Neural crest cell (in vitro differentiated cells): ENCODE measurements at places on chromosomes 4 and X.
A peak's percentile ranks its signal among the peaks of the same experiment; 100 is the strongest.

GRCh38 chr4:190015538-190016368 is 11.3 kb downstream of the FRG2 start:
- DNase-seq = no peak

DNA sequence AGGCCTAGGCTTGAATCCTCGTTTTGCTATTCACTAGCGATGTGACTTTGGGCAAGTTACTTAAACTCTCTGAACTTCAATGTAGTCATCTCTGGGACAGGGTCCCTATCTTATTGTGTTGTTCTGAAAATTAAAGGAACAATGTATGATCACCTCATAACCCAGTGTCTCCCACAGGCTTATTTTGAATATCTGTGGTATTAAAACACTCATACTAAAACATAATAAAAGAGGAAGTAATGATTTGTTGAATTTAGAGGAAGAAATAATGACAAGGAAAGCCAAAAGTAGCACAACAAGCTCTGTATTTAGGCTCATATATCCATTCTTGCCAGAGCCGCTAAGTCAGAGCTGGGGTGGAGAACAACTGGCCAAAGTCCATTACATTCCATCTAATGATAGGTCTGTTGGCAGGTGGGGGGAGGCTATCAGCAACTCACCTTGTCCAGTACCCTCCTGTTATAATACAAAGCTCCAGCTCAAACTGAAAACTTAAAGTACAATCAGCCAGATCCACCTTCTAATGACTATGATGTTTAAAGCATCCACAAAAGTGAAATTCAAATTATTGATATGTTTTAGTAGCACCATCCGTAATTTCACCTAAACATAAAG is 64.5 kb upstream of the LSM6 start:
- DNase-seq = no peak

DNA sequence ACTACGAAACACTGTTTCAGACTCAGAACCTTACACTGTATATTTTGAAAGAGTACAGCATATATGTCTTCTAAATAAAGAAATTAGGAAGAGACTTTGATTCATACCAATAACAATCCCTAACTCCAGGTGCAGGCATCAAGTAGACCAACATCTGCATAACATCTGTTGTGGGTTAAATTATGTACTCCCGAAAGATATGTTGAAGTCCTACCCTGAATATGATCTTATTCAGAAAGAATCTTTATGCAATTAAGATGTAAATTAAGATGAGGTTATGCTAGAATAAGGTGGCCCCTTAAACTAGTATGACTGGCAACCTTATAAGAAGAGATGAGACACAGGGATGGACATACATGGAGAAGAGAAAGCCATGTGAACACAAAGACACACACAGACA is 117.9 kb downstream of the INPP4B start:
- no peak for DNase-seq

DNA sequence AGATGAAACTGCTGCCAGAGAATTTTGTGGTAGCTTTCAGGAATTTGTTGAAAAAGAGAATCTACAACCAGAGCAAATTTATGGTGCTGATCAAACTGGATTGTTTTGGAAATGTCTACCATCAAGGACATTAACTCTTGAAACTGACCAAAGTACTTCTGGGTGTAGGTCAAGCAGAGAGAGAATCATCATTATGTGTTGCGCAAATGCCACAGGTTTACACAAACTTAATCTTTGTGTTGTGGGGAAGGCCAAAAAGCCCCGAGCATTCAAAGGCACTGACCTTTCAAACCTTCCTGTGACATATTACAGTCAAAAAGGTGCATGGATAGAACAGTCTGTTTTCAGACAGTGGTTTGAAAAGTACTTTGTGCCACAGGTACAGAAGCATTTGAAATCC is 2.1 kb downstream of the TIGD2 start:
- DNase-seq = no peak

GRCh38 chr4:20248155-20248558 is 3.5 kb upstream of the SLIT2 start:
- no peak for DNase-seq

- no peak for DNase-seq
Measured at GRCh38 chr4:182678590-182678989, 238.6 kb downstream of the DCTD start.

DNA sequence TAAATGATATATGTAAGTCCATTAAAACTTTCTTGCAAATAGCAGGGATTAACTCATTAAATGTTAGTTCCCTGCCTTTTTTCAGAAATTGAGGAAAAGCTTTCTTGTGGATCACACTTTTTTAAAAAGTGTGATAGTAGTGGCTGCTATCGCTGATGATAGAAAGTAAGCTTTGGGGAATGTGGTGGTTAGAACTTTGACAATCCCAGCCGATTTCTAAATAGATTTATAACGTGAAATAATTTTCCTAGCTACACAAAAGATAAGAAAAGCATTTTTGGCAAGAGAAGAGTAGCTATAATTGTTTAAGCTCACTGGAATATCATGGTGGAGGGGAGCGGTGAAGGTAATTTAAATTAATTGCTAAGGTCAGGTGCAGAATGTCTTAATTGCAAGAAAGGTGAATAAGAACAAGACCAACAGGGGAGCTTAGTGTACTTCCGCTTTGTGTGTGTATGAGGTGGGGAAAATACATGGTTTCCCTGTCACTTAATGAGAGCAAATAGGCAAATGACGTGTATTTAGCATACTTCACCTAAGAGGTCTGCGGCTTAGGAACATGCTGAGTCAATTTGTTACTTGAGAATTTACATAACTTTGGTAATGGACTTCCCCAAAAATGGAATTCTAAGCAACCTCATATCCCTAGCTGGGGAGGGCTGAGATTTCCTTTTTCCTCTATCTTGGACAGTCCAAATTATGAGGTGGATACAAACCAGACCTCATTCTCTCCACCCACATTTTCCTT is 11.7 kb upstream of the IL21 start:
- DNase-seq = no peak

GRCh38 chr4:80125252-80126177 is 52.5 kb upstream of the ANTXR2 start:
- no peak for DNase-seq

GRCh38 chrX:26262121-26262523 is 46.2 kb downstream of the MAGEB5 start:
- DNase-seq = no peak

DNA sequence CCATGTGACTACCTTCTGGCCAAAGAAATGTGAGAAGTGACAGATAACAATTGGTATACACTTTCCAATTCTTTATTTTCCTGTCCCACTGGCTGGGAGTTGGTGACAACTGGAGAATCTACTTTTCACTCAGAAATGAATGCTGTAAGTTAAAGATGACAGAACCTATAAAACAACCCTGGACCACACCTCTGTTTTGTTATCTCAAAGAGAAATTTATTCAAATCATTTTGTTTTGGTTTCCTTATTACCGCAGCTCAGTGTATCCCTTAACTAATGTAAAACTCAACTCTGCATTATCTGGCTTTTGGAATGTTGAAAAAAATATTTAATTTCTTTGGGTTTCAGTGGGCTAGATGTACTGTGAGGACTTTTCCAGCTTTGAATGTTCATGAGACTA is 469.8 kb downstream of the PCDH7 start:
- no peak for DNase-seq

DNA sequence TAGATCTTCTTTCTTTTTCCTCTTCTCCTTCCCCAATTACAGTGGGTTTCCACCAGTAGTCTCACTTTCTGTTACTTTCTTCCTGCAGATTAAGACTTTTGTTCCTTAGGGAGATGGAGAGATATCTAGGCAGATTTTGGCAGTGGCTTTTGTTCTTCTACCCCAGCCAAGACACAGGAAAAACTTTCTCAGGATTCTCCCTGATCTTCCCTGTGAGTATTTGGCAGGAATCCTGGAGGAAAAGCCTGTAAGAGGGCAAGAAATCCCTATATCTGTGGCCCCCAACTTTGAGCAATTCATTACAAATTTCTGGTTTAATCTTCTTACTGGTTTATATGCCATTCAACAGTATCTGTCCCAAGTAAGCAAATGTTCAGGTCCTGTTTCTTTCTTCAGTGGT is 21.9 kb downstream of the SLC9A7 start:
- DNase-seq = no peak

GRCh38 chrX:49001521-49002090 is 458 bp downstream of the GRIPAP1 start:
- peak; percentile 5 for DNase-seq

DNA sequence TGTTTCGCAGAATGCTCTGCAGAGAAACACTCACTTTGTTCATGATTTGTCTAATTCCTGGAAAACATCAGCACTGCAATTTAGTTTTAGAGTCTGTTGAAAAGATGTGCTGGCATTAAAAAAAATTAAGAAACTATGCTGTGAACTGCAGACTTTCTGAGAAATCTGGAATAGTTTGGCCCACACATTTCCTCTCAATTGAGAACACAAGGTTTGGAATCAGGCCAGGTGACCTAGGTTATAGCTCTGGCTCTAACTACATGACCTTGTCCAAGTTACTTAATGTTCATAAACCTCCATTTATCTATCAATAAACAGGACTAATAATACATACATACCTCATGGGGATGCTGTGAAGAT is 61.4 kb upstream of the ENPEP start:
- DNase-seq = no peak

DNA sequence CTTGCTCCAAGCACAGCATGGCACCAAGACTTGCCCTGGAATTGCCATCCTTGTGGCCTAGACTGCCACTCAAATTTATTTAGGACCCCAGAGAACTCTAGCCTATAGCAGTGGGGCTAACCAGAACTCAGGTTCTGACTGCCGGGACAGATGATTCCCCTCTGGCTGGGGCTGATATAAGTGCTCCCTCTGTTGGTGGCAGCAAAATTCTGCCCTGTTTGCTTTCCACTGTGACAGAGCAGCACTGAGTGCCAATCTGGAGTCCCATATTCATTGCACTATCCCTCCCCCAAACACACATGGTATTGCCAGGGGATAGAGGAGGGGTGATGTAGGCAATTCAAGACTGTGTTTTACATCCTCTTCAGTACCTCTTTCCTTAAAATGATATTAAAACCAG is 1081.9 kb downstream of the FAT4 start:
- DNase-seq = no peak

- no peak for DNase-seq
Measured at GRCh38 chr4:90375081-90375480, 247.9 kb downstream of the CCSER1 start.

DNA sequence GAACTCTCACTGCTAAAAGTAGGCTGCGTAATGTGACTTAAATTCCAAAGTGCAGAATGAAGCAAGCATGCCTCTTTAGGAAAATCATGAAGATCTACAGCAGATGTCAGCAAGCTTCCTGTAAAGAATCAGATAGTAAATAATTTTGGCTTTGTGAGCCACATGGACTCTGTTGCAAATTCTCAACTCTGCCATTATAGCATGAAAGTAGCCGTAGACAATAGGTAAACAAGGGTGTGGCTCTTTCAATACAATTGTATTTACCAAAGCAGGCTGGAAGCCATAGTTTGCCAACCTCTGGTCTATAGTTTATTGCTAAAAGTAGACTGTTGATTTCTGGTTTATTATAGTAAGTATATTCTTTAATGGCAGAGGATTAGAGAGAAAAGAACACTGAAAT is 80.3 kb upstream of the FAM9B start:
- DNase-seq = no peak

DNA sequence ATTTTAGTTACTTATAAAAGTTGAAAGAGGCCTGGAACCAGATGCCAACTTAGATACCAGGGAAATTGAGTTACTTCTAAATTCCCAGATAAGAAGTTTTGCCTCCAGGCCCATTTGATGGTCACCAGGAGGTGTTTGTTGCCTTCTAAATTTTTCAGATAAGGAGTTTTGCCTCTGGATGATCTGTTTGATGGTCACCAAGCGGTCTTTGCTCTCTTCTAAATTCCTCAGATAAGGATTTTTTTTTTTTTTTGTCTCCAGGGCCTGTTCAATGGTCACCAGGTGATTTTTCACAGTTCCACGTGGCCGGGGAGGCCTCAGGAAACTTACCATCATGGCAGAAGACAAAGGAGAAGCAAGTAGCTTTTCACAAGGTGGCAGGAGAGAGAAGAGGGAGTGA is 66.5 kb downstream of the FAM9B start:
- no peak for DNase-seq

GRCh38 chr4:111602848-111603247 is 542.4 kb upstream of the FAM241A start:
- DNase-seq = no peak

DNA sequence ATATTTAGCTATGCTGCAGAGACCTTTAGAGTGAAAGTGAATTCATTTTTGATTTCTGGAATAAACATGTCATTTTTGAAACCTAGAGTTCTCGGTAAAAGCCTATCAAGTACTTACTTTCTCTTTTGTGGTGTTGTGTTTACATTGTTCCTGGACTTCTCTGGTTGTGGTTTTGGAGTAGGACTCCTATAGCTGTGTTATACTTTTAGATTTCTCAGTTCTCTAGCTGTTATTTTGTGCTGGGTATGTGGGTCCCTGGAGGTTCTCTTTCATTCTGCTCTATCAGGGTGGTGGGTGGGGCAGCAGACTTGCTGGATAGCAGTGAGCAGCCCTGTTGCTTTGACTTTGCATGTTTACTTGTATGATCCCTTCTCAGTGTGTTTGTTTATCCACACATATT is 25.6 kb upstream of the MSMO1 start:
- no peak for DNase-seq

GRCh38 chrX:142043196-142043595 is 139.5 kb downstream of the MAGEC1 start:
- no peak for DNase-seq

GRCh38 chr4:133062851-133063250 is 86.2 kb upstream of the PCDH10 start:
- DNase-seq = no peak

DNA sequence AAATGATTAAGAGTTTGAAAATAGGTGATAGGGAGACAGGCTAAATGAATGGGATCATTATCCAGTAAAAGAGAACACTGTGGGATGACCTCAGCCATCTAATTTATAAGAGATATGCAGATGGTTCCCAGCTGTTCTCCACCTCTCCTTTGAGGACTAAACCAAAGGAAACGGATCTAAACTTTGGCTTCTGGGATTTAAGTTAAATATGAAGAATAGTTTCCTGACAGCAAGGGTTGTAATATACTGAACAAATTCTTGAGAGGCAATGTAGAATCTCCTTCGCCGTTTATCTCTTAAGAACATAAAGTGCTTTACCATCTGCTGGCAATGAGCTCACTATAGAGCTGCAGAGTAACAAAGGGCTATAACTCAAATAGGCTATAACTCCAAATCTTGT is 35.4 kb upstream of the HPGDS start:
- no peak for DNase-seq

GRCh38 chr4:57151481-57151880 is 41.3 kb upstream of the IGFBP7 start:
- no peak for DNase-seq

DNA sequence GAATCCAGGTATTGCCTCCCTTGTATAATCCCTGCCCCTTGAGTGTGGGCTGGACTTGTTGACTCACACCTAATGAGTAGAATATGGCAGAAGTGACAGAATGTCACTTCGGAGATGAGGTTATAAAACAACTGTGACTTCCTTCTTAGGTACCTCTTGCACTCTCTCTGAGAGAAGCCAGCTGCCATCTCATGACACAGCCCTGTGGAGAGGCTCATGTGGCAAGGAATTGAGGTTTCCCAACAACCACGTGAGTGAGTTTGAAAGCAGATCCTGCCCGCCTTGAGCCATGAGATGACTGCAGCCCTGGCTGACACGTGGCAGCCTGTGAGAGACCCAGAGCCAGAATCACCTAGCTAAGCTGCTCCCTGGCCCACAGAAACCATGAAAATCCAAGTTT is 13.5 kb downstream of the ASB11 start:
- no peak for DNase-seq
